ENCODE measurements at places on chromosomes 16 and 17.

DNA sequence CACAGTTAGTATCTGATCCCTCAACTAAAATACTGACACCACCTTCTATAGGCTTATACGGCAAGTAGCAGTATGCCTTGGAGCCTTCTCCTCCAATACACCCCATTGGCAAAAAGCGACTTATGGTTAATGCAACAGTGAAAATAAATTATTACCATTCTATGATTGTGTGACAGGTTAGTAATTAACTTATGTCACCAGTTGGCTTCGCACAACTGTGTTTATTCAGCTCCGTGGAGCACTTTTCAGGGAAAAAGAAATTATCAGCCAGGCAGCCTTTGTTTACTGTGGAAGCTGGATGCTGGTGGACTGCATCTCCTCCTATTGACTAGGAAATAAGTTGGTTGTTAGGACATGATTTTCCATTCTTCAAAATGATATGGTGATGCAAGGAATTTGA lies 833.8 kb upstream of the RBFOX1 start:
- no peak for DNase-seq

DNA sequence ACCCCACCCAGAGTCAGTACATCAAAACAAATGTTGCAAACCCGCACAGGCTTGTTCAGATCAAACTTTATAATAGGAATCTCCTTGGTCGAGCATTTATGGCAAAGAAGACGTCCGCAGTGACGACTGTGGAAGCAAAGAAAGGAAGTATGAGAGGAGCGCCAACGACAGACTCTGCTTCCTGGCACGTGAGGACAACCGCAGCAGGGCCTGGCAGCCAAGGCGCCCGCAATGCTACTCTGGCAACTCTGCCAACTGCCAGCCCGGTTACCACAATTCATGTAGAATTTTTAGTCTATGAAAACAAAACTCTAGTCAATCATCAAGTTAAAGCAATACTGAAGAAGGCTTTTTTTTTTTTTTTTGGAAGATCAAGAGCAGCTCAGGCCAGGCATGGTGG lies 24.8 kb downstream of the CYB5D2 start:
- peak; percentile 21 for DNase-seq

DNA sequence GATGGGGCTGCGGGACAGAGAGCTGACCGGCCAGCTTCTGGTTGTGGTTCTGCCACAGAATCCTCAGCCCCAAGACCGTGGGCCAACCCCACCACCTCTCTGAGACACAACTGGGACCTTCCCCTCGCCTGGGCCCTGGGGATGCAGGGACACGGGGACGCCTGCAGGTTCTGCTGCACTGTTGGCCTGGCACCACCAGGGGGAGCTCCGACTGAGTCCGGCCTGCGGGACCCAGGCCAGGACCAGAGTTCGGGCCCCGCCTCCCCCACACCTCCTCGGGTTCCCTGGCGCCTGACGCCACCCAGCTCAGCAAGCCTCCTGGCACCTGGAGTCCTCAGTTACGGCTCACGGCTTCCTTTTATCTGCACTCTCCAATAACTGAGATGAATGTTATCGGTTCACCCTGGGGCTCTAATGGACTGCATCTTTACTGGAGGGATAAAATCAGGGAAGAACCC lies 27.3 kb downstream of the TBC1D16 start:
- DNase-seq, result peak; percentile 60

GRCh38 chr17:39653662-39654331 lies 11.4 kb upstream of the TCAP start:
- peak; percentile 85 for DNase-seq

- peak; percentile 24 for DNase-seq
Measured at GRCh38 chr17:35795007-35795870, at the start of gene MMP28. MMP28 (minus strand) TSS chr17:35795641; CDS start chr17:35795377, 264 bp downstream.

- DNase-seq, result no peak
Measured at GRCh38 chr16:17846030-17846429, 375.3 kb upstream of the XYLT1 start.

- DNase-seq, result peak; percentile 35
Measured at GRCh38 chr16:84085773-84086172, 31.0 kb downstream of the MBTPS1 start.

- no peak for DNase-seq
Measured at GRCh38 chr17:45895304-45895968, 1.1 kb downstream of the MAPT start.

DNA sequence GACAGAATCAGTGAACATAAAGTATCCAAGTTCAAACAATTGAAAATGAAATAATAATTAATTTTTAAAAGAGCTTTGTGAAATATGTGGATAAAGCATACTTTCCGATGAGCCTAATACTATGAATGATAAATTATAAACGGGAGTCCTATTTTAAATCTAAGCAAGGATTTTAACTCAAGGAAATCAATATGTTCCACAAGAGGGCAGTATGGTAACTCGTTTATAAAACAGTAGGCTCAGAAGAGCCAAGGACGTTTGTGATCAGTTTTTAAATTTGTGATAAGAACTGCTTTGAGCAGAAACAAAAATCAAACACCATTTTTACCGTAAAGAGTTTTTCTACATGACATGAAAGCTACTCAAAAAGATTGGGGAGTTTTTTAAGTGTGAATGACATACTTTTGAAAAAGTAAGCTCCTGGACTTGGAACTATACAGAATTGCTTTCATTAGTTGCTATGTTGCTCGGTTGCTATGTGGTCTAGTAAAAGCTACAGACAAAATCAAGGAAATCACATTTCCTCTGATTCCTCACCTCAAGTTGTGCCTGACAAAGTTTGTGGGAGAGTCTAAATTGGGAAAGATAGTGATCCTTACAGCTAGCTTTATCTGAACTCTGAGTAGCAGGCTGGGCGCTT lies 11.8 kb upstream of the TEKT1 start:
- peak; percentile 72 for DNase-seq

GRCh38 chr16:5925850-5926249 lies 828.3 kb upstream of the EEF2KMT start:
- DNase-seq, result no peak

DNA sequence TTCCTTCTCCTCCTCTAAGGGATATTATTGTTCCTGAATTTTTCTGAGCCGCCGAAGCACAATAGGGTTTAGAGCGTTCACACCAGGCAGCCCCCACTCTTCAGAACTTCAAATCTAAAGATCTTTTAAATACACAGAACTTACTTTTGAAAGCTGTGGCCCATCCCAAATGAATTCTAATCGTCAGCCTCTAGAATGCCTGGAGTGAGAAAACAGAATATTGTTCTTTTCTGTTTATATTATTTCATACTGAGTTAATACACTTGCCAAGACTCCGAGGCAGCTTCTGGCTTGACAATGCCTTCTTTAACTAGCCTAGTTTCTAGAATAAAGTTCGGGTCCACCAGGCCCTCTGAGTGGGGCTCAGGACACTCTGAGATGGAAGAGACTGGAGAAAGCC lies 405.6 kb downstream of the WWOX start:
- no peak for DNase-seq

DNA sequence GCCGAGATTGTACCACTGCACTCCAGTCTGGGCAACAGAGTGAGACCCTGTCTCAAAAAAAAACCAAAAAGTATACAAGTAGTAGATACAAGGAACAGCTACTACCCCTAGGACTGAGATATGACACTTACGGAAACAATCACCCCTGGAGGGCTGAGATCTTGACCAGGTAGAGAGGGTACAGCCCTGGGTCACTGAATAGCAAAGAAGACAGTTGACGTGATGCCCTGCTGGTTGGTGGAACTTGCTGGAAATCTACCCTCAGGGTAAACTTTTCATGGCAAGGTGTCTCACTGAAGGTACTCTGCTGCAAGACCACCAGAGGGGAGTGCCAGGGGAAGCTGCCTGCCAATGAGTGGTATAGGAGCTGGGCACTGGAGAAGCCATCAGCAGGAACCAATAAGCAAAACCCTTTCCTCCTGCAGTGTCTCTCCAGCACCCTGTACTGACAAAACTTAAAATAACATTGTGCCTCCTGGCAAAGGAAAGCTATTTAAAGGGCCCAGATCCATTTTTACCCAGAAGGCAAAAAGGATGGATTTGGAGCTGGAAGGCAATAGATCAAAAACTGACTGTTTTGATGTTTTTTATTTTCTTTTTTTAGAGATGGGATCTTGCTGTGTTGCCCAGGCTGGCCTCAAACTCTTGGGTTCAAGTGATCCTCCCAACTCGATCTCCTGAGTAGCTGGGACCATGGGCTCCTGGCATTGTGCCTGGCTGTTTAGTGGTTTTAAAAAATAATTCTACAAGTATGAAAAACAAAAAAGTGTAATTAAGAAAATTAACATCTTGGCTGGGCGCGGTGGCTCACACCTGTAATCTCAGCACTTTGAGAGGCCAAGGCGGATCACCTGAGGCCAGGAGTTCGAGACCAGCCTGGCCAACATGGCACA lies 11.3 kb upstream of the PDXDC1 start:
- no peak for DNase-seq

GRCh38 chr17:705863-706262 lies 8.8 kb downstream of the VPS53 start:
- peak; percentile 78 for DNase-seq

GRCh38 chr16:82460766-82461165 lies 166.0 kb upstream of the CDH13 start:
- no peak for DNase-seq

GRCh38 chr17:74898376-74898946 lies 5.0 kb upstream of the FADS6 start:
- DNase-seq, result no peak

GRCh38 chr17:75673487-75673886 lies 6.3 kb downstream of the SAP30BP start:
- no peak for DNase-seq

- no peak for DNase-seq
Measured at GRCh38 chr17:48727415-48728175, 955 bp downstream of the HOXB13 start.

GRCh38 chr17:9498490-9498889 lies 77.1 kb downstream of the STX8 start:
- no peak for DNase-seq

- no peak for DNase-seq
Measured at GRCh38 chr16:83685615-83686165, 122.1 kb upstream of the HSBP1 start.

DNA sequence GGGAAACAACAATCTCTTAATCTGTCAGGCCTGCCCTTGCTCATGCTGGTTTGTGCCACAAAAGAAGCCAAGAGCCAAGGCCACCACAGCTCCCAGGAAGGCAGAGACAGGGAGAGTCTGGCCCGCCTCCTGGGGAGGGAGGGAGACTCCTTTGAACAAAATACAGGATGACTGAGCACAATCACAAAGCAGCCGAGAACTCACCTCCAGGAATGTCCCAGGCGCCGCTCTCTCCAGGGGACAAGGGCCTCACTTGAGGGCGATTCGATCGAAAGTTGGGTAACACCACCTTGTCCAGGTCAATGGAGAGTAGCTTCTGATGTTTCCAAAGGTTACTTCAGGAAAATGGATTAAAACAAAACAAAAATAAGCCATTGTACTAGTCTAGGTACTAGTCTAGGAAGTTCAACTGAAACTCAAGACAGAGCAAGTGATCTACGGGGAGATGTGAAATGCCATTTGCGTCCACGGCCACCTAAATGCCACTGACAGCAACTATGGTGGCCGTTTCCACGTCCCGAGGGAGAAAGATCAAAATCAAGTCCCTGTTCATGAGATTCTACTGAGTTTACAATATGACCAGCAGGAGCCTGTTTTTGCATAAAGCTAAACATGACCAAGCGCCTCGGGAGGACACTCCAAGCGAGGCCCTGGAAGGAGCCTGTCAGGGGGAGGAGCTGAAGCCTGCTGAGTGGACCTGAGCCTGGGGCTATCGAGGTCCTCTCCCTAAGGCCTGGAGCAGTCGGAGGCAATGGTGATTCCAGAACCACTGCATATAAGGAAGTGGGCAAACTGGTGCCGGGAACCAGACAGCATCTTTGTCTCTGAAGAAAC lies 13.4 kb upstream of the SLC38A8 start:
- no peak for DNase-seq

- DNase-seq, result no peak
Measured at GRCh38 chr16:35574454-35575431, 2115.3 kb downstream of the TP53TG3F start.

GRCh38 chr17:54408731-54409130 lies 491.9 kb upstream of the TOM1L1 start:
- DNase-seq, result no peak

DNA sequence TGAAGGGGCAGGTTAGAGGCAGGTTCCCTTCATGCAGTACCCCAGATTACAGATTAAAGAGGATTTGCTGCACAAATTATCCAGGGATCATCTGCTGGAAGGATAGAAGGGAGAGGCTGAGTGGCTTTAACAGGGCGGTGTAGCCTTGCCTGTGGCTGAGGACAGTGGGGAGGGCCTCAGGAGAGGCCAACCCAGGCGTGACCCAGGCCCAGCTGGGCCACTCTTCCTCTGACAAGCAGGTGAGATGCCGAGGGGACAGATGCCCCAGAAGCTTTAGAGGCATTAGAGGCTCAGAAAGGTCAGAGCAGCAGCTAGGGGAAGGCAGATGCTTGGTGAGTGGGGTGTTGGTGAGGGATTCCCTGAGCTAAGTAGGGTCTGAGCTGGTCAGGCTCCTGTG lies 18.1 kb upstream of the MTMR4 start:
- no peak for DNase-seq

GRCh38 chr16:84303023-84303422 lies 8.3 kb downstream of the WFDC1 start:
- DNase-seq, result no peak

DNA sequence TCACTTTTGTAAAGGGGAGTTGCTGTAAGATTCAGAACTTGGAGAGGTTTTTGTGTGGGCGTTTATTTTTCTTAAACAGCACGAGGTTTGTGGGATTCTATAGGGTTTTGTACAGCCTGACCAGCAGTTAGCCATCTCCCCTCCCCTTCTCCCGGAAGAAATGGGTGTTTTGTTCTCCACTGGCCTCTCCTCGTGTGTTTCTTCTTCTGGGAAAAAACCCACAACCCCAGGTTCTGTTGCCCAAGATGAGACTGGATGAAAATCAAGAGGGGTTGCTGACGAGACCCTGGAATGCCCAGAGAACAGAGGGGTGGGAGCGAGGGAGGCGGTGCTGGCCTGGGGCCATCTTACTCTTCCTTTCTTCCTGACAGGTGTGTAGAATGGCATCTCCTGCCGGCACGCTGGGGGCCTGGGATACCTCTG lies 186.1 kb downstream of the MSI2 start:
- DNase-seq, result peak; percentile 27

DNA sequence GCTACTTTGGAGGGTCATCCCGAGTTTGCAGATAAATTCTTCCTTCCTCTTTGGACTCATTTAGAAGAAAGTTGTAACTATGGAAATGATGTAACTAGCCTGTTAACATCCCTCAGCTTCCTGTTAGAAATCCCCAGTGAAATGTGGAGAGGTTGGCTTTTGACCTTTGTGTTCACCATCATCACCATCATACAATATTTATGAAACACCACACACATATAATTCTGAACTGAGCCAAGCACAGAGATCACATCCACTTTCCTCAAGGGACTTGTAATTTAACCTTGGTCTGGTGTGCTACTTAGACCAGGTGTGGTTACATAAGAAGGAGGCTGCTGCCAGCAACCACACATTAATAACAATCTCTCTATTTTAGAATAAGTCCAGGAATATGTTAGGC lies 2.5 kb downstream of the CAPNS2 start:
- no peak for DNase-seq

All from hematopoietic multipotent progenitor cell treated with erythropoietin and hydrocortisone succinate and interleukin-3 and kit ligand, for 8 days (in vitro differentiated cells).